T-cell (primary cell): ENCODE measurements at places on chromosomes 13 and 19. TPM values are rescaled to one million over a fixed set of nuclear protein-coding genes. Genes with fewer than 3 reads are reported as not detected.

GRCh38 chr19:23991170-23991569, 76.5 kb downstream of the ZNF726 start:
- no peak for DNase-seq

DNA sequence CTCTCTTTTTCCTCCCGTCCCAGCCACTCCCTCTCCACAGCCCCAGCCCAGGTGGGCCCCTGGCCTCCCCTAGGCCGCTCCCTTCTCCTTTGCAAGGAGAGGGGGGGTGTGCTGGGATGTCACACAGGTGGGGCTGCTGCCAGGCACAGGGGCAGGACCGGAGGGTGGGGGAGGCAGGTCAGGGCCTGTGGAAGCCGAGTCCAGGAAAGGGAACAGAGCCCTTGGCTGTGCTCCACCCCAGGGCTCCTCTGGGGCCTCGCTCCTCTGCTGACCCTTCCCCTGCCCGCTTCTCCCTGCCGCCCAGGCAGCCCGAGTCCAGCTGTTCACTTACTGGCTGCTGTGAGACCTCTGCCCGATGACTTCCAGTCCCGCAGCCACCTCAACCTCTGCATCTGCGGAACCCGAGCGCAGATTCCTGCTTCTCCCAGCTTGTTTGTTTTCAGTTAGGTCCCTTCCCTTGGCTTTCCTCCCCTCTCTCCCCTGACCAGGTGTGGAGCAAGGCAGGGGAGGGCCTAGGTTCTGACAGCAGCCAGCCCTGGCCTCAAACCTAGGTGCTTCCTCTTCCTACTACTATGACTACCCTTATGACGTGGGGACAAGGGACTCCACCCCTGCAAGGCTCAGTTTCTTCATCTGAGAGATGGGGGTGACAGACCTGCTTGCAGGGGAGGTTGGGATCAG, 850 bp upstream of the KLK11 start:
- no peak for DNase-seq

GRCh38 chr13:98142380-98143156, at the start of gene FARP1:
Gene FARP1 (plus strand): TSS chr13:98143094. CDS start chr13:98213243, 70,149 bp downstream.
- no peak for DNase-seq

DNA sequence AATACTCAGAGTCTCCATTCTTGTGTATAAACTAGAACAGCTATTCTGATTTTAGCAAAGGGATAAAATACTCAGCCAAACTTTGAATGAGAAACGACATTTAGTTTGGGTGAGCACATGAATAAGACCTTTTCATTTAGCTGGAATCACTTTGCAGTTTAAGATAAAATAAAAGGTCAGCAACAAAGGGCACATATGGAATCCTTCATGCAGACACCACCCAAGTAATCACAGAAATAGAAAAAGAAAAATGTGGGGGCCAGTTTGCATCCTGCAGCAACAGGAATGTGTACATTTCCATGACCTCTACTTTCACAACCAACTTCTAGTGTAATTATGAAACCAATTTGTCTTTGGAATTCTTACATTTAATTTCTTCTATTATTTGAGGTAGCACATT, 1637.4 kb downstream of the PCDH9 start:
- DNase-seq: no peak

- no peak for DNase-seq
Measured at GRCh38 chr19:22545751-22546150, 88.4 kb upstream of the ZNF492 start.

The NLRP7 gene
- total RNA-seq: not detected

The METTL21C gene
- not detected for total RNA-seq
